NCI-H2171 (cell line): ENCODE measurements at places on chromosomes 3 and 15.

GRCh38 chr15:52730173-52730572 lies 51.0 kb upstream of the ATOSA start:
- DNase-seq: no peak

- DNase-seq: no peak
Observed at GRCh38 chr3:197022405-197023231, 7.0 kb downstream of the MELTF start.

DNA sequence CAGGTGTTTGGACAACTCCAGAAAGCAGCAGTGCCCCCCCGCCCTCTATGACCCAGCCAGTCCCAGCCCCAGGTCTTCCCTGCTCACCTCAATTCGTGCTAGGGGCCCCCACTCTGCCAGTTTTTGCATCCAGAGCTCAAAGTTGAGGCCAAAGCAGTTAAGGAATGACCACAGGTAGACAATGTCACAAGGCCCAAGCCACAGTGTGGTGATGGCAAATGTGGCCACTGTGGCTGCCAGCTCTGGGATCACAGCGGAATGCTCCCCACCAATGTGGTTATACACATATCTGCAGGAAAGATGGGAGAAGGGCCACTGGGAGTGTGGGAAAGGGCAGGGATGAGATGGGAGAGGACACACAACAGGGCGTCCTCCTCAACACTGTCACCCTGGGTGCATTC lies 8.2 kb downstream of the KLHL40 start:
- no peak for DNase-seq

GRCh38 chr3:58101499-58102389 lies 93.5 kb downstream of the FLNB start:
- DNase-seq: no peak

DNA sequence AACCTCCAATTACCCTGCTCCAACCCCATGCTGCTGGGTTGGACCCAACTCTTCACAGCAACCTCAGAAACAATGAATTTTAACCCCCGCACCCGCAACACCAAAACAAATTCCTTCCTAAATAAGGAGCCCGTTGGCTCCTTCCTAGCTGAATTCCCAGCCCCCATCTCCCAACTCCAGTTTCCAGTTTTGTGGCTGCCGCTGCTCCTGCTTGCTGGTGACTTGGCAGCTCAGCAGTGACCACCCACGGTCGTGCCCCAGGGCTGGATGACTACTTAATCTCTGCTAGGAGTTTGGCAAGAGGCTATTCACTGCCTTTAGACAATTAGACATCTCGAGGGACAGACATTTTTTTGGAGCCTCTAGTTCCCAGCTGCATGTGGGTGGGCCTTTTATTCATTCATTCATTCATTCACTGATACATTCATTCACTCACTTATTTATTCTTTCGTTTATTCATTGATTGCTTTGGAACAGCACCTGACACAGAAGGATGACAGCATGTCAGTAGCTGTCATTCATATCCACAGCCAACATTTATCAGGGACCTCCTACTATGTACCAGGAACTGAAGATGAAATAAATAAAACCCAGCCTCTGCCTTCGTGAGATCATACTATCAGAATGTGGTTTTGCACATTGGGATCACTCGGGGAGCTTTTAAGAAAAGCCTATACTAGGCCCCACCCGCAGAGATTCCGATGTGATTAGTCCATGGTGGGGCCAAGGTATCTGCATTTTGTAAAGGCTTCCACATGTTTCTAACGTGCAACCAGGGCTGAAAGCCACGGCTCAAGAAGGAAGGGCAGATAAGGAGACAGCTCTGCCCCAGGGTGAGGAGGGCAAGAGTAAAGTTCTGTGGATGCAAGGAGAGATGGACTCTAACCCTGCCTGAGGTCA lies 256.5 kb downstream of the SHQ1 start:
- DNase-seq: no peak

GRCh38 chr3:134517791-134518190 lies 31.9 kb downstream of the CEP63 start:
- DNase-seq: no peak

DNA sequence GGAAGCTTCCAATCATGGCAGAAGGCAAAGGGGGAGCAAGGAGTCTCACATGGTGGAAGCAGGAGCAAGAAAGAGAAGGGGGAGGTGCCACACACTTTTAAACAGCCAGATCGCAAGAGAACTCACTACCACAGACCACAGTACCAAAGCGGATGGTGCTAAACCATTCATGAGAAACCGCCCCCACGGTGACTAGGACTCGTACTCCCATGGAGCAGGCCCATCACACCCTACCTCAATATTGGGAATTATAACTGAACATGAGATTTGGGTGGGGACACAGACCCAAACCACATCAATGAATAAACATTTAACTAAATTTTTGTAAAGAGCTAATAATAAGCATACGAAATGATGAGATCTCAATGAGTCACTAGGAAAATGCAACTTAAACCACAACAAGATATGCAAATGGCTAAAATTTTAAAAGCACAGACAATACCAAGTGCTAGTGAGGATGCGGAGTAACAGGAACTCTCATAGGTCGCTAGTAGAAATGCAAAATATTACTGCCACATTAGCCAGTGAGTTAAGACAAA lies 10.0 kb downstream of the MRPS25 start:
- DNase-seq: no peak

- no peak for DNase-seq
Observed at GRCh38 chr3:156627946-156628569, 46.3 kb upstream of the TIPARP start.

- no peak for DNase-seq
Observed at GRCh38 chr15:67023517-67024313, 41.7 kb upstream of the SMAD3 start.

DNA sequence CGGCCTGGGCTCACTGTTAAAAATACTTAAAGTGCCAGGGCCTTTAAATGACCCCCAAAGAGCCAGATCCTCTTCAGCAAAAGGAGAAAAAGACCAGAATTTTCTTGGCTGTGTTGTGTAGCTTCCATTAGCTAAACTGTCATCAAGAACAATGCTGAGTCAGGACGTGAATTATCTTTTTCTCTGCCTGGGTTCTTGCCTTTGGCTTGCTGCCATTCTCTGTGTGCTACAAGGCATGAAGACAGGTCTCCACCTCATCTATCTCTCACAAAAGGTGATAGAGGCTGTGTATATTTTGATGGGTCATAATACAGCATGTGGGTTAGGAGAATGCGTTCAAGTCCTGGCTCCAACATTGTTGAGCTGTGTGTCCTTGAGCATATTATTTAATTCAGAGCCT lies 52.4 kb upstream of the SELENOK start:
- DNase-seq: no peak

DNA sequence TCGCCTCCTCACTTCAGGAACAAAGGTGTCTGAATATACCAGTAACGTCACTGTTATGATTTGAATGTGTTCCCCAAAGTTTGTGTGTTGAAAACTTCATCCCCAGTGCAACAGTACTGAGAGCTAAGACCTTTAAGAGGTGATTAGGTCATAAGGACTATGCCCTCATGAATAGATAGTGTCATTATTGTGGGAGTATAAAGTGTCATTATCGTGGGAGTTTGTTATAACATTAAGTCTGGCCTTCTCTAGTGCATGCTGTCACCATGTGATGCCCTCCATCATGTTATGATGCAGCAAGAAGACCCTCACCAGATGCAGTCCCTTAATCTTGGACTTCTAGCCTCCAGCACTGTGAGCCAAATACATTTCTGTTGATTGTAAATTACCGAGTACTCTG lies 53.7 kb upstream of the TLE3 start:
- no peak for DNase-seq

- DNase-seq: no peak
Observed at GRCh38 chr3:122975163-122975923, 52.2 kb downstream of the SEMA5B start.

- no peak for DNase-seq
Observed at GRCh38 chr3:149468504-149469212, 5.8 kb upstream of the TM4SF4 start.

- no peak for DNase-seq
Observed at GRCh38 chr3:20849975-20850374, 664.0 kb upstream of the SGO1 start.

DNA sequence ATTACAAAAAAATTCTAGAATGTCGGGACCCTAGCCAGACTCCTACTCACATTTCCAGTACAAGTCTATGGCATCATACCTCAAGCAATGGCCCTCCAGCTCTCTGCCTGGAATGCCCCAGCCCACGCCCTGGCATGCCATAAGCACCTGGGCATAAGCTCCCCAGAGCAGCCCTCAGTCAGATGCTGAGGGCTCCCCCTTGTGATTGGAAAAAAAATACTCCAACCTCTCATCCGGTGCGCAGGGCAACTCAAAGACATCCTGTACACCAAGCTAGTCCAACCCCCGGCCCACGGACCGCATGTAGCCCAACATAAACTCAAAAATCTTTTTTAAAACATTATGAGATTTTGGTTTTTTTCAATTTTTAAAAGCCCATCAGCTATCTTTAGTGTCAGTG lies 115.4 kb downstream of the NEK10 start:
- no peak for DNase-seq

- DNase-seq: no peak
Observed at GRCh38 chr3:146325170-146325569, 74.3 kb upstream of the PLSCR4 start.

GRCh38 chr15:96416218-96416933 lies 85.9 kb downstream of the NR2F2 start:
- DNase-seq: no peak

GRCh38 chr15:82108489-82109078 lies 62.8 kb upstream of the MEX3B start:
- DNase-seq: peak; percentile 12

GRCh38 chr3:102125994-102126368 lies 276.7 kb downstream of the NFKBIZ start:
- no peak for DNase-seq

DNA sequence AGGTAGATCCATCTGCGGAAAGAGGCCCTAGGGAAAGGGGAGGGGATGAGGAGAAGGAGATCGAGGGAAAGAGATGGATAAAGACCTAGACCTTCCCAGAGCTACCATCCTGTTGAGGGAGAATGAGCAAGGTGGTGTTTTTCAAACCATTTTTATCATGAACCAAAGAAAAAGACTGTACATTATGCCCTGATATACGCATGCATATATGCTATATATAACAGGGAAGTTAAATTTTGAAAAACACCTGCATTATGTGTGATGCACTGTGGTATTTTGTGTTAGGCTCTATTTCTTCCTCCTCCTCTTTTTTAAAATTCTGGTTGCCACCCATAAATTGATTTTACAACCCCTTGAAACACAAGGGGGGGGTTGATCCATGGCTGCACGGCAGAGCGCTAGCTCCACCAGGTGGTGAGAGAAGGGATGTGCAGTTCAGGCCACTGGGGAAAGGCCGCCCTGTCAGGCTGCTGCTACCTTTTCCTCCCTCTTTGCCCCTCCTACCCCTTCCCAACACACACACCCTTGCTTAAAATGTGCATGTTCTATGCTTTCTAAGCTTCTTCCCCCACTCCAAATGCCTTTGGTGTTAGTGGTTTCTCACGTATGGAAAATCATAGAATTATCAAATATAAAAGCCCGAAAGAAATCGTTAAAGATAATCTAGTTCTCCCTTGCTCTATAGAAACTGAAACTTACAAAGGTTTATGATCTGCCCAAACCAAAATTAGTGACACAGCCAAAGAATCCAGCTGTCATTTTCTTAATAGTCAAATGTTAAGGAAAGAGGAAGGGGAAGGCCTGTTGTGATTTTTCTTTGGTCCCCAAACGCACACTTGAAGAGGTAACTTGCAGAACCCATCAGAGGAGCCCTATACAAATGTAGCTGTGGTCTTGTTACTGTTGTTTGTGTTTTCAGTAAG lies 262.0 kb upstream of the UMPS start:
- DNase-seq: peak; percentile 38

DNA sequence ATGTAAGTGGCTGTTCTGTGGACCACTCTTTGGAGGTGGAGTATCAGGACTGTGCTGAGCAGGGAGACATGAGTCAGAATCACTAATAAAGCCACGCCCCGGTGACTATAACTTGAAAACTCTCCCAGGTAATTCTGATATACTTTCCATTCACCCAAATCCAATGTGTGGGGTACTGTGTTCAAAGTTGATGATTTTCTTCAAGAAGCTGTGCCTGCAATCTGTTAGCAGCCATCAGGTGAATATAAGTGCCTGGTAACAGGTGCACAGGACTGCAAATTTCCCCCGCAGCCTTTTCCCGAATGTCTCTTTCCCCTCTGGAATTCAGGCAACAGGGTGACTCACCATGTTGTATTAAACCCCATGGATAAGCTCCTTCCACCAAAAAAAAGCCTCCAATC lies 17.0 kb downstream of the MAGI1 start:
- no peak for DNase-seq

- DNase-seq: no peak
Observed at GRCh38 chr3:113055961-113056360, 65.2 kb downstream of the GTPBP8 start.

- DNase-seq: no peak
Observed at GRCh38 chr3:192916371-192917027, 1.2 kb downstream of the MB21D2 start.

DNA sequence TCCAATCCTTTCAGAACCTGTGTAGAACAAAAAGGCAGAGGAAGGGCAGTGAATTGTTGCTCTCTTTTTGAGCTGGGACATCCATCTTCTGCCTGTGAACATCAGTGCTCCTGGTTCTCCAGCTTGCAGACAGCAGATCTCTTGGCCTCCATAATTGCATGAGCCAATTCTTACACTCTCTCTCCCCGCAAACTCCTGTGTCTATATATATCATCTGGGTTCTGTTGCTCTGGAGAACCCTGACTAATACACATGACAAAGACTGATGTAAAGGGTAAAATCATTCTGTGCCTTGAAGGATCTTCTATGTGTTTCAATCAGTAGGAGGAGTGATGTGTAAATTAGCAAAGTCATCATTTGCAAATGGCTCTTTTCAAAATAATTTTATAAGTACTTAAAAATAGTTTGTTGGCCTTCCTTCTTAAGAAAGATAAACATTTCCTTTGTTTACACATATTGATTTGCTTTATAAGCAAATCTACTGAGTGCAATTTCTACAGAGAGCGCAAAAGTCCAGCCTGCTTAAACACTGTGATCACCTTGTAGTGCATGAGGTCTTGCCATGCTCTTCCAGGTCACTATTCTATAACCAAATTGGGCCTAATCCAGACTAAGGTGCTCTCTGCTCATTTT lies 154.9 kb upstream of the ANKRD28 start:
- no peak for DNase-seq

- DNase-seq: no peak
Observed at GRCh38 chr3:70312336-70312735, at the start of gene MDFIC2. MDFIC2 (minus strand) TSS chr3:70312638; CDS start chr3:70311973, 665 bp downstream.

GRCh38 chr3:64098670-64099069 lies 75.4 kb upstream of the PSMD6 start:
- no peak for DNase-seq

- no peak for DNase-seq
Observed at GRCh38 chr3:186079925-186080324, 29.0 kb downstream of the ETV5 start.
